Ovary (tissue), 10 donors: ENCODE measurements at places on chromosomes 12 and 14. TPM values are rescaled to one million over a fixed set of nuclear protein-coding genes. Genes with fewer than 3 reads are reported as not detected.

The NPFF gene
- not detected for polyA plus RNA-seq

DNA sequence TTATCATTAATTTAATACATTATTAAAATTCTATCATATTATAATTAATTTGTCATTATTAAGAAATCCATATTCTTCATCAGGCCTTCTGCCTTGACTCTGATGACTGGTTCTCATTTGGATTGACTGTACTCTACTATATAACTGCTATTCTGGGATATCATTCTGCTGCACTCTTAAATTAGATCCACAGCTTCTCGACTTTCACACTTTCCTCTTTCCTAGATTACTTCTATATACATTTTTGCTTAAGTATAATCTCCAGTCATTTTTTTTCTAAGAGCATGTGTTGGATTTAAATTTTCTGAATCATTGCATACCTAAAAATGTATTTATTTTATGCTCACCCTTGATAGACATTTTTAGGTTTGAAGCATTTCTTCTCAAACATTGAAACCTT is 12.4 kb downstream of the GRIP1 start:
- no peak for DNase-seq

- no peak for DNase-seq
These were observed 201.9 kb upstream of the RBM19 start for GRCh38 chr12:114168061-114168460.

DNA sequence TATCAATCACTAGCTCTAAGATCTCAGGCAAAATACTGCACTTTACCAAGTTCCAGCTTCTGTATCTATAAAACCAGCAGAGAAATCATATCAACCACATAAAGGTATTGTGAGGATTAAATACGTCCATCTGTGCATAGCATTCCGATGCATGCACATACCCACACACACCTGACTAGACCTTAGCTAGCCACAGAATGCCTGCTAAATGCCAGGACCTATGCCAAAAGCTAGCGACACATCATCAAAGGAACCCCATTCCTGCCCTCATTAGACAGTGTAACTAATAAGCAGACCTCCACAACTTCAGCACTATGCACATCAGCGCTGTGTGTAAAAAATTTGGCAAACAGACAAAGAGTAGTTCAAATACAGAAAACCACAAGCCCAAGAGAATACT is 185.2 kb downstream of the SLC2A13 start:
- DNase-seq = no peak

DNA sequence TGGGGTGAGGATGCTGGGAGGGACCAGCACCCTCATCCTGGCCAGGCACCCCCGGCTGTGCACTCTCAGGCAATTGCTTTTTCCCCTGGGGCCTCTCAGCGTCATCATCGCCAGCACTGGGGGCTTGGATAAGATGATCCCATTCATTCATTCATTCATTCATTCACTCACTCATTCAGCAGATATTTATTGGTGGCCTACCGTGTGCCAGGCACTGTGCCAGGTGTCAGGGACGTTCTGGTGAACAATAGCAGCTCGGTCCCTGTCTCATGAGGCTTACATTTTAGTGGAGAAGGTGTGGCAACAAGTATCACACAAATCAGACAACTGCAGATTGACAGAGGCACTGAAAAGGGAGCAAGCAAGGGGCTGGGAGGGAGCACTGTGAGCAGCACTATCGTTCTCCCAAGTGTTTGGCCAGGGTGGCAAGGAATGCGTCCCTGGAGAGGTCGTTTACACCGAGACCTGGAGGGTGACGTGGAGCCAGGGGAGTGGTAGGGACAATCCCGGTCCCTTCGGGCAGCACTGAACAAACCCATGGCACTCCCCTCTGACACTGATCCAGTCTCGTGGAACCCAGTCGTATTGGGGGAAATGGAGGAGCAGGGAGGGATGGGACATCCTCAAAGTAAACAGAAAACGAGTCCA is 124.1 kb downstream of the PAPOLA start:
- no peak for DNase-seq

DNA sequence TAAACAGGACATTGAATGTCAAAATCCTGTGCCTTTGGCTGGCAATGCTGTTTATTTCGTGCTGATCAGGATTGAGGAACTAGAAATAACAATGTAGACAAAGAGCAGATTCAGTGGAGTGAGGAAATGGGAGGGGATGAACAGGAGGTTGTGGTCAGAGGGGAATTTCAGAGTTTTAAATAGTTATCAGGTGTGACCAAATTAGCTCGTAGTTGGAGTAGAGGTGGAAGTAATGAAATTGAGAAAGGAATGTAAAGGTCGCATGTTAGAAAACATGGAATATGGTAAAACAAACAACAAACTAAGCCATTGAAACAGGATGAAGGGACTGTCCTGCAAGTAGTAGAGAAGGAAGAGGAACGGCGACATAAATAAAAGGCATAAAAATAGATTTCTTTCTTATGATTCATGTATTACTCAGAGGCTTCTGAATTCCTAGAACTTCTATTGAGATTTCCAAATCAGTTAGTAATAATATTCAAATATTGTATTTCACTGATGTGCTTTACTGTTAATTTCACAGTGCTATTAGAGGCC is 9.5 kb upstream of the SAV1 start:
- DNase-seq = no peak

DNA sequence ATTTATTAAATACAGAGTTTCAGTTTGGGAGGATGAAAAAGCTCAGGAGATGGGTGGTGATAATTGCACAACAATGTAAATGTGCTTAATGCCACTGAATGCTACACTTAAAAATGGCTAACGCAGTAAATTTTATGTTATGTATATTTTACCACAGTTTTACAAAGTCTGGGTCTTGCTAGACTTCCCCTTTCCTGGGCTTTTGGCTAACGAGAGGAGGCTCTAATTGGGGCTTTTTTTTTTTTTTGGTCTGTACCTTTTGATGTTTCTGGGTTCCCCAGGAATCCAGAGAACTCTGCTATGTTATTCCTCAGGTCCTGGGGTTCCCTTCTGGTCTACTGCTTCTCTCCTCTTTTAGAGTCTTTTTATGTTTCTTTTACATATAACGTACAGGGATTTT is 355.5 kb downstream of the CACNA1C start:
- DNase-seq = no peak

DNA sequence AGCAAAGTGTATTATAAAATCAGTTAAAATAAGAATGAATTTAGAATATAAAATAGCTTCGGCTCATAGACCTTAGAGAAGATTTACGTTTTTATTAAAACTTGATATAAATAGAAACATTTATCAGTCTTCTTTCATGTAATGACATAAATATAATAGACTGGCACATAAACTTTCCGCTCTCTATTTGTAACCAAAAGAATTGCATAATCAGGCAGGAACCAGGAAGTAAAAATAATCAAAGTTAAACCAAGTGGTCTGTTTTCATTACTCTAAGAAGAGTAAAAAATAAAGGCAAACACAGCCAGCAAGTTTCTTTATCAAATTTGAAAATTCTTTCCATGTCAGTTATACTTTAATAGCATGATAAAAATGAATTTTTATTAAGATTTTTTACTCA is 46.3 kb upstream of the ATP2A2 start:
- no peak for DNase-seq

- DNase-seq = no peak
These were observed 2.0 kb upstream of the CPNE8 start for GRCh38 chr12:38907201-38907923.

DNA sequence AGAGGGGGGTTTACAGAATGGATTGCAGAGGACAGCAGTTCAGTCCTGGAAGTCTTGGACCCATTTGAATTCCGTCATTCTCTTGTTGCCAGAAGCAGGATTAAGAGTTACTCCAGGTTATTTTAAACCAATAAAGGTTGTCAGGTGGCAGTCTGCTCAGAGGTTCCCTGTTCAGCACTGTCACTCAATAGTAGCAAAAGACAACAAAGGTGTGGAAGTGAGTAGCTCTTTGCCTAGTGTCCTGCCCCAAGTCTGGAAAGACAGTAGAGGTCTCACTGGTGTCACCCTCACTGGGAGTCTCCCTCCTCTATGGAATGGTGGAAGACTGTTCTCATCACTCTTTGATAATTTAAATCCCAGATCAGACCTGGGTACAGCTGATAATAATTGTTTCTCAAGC is 73.4 kb upstream of the PLEKHG3 start:
- no peak for DNase-seq

The SPRYD4 gene
- polyA plus RNA-seq = 2.7 TPM

DNA sequence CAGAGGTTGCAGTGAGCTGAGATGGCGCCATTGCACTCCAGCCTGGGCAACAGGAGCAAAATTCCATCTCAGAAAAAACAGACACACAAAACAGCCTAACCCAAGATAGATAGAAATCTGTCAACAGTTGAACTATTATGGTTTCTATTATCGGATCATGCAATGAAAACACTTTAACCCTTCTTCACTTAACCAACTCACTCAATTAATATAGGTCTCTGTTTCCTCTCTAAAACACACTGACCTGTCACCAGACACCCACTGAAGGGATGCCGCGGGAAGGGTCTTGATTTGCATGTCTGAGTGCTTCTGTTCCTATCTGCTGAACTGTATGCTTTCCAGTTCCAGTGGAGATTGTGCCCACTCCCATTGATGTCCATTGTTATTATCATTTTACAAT is 38.0 kb upstream of the NUDT4 start:
- no peak for DNase-seq

The ITGA7 gene
- polyA plus RNA-seq = 38.3 TPM

DNA sequence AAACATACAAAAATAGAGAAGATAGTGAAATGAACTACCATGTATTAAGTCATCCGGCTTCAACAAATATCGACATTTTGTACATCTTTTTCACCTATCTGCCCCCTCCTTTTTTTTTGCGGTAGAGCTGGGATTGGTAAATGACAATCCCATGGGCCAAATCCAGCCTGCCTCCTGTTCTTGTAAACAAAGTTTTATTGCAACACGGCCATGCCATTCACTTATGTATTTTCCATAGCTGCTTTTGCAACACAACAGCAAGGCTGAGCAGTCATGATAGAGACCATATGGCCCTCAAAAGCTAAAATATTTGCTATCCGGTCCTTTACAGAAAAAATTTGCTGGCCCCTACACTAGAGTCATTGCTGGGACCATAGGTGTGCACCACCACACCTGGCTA is 58.1 kb upstream of the PLEKHG3 start:
- no peak for DNase-seq

DNA sequence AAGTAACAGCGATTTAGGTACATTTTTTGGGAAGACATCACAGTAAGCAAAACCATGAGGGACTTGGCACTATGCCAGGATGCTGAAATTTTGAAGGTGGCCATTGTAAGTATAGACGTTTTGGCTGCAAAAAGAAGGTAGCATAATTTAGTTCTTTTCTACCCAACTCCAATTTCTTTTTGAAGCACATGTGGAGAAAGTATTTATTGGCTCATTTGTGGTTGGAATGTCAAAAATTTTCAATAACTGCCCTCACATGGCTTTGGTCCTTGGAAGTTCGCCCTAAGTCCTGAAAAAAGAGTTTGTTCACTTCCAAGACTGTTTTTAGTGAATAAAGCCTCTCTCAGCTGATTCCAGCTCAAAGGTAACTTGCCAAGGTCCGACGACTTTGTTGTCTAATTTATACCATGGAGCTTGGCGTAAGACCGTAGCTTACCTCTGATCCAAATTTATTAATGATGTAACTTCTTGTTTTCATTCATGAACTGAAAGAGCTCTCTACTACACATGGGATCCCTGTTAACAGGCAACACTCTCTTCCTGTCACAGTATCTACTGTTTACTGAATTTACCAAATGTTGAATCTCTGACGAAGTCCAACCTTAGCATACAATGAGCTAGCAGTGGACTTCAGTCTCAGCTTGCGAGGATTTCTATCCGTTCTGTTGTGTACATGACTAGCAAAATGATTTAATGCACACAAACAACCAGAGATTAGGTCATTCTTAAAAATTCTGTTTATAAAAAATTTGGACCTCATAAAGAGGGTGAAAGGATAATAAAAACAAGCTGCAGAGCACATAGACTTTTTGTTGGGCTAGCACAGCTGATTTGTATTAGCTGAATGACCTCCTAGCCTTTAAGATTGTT is 49.0 kb downstream of the MSRB3 start:
- peak; percentile 28 for DNase-seq

DNA sequence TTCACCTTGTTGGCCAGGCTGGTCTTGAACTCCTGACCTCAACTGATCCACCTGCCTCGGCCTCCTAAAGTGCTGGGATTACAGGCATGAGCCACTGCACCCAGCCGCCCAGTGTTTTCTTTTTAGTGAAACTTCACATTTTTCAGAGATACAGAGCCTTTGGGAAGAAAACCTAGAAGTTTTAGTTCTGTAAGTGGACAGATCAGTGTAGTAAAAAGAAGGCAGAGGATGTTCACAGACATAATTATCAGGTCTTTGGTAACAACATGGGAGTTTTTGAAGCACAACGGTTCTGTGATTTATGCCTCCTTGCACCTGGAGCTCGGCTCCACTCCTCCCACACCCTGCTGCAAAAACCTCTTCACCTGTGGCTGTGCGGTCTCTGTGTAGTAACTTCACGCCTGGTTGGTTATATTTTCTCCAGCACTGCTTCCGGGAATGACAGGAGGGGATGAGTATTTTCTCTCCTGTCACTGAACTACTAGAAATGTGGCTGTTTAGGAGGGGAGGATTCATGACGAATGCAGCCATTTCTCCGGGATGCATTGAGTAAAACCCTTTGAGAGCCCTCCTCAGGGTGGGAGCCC is 67.0 kb downstream of the ARF6 start:
- DNase-seq = no peak

GRCh38 chr12:94504386-94504785 is 44.7 kb upstream of the CEP83 start:
- DNase-seq = no peak

The ENDOU gene
- 1.6 TPM for polyA plus RNA-seq

- DNase-seq = no peak
These were observed 77.9 kb upstream of the RFLNA start for GRCh38 chr12:124216966-124217365.

The BRMS1L gene
- polyA plus RNA-seq = 13.3 TPM

The NGB gene
- 0.04 TPM for polyA plus RNA-seq

The ACOT4 gene
- 0.28 TPM for polyA plus RNA-seq

The RIPK3 gene
- polyA plus RNA-seq = 2.8 TPM

- DNase-seq = peak; percentile 38
These were observed at the start of gene IFI27 for GRCh38 chr14:94110552-94111181. Gene IFI27, plus strand, starts transcription at chr14:94110736.

The KRR1 gene
- polyA plus RNA-seq = 29.0 TPM

The RTL1 gene
- polyA plus RNA-seq = 0.08 TPM

- DNase-seq = no peak
These were observed 15.3 kb upstream of the ANO6 start for GRCh38 chr12:45200491-45201043.

GRCh38 chr12:130622803-130623202 is 93.3 kb downstream of the RIMBP2 start:
- DNase-seq = no peak

DNA sequence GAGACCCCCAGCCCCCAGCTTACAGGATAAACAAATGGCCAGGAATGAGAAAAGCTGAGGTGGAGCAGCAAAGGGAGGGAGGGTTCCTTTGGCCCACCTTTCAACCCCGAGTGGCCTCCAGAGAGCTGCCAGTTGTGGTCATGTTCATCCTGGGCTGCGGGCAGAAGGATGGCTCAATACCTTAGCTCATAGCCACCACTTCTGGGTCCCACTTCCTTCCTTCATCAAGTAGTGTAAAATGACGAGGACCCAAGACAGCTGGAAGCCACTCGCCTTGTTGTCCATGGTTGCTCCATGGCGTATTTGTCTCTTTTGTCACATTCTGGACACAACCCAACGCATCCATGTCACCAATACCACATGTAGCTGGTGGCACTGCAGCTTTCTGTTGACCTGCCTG is 24.2 kb downstream of the CRACR2A start:
- no peak for DNase-seq

GRCh38 chr12:66587912-66588311 is 91.0 kb downstream of the GRIP1 start:
- DNase-seq = no peak

- DNase-seq = no peak
These were observed 29.7 kb downstream of the RAD9B start for GRCh38 chr12:110531741-110532333.
